GM12892 (cell line): ENCODE measurements at places on chromosomes 2 and 18.

DNA sequence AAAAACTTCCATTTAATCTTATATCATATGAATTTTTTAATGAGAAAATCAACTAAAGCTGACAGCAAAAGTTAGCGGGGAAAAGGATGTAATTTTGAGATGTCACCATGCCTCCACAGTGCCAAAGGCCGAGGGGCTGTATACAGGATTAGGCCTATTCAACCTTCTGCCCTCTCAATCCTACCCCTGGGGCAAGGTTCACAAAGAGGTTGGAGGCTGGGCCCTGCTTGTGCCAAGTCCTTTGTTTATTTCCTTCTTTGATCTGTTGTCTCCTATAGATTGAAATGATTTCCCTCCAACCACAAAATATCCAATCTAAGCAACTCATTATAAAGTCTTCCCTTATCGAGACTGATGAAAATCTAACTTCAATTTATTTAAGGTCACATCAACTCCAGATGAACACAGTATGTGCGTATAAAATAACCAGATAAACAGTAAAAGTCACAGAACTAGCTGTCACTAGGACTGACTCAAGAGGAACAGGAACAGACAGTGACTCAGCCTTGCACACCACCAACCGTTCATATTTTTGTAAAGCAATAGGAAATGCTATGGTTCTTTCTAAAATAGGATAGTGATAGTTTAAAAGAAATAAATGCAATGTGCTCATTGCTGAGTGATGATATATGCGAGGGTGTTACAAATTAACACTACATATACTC is 95.8 kb downstream of the SLC25A12 start:
- no peak for DNase-seq

DNA sequence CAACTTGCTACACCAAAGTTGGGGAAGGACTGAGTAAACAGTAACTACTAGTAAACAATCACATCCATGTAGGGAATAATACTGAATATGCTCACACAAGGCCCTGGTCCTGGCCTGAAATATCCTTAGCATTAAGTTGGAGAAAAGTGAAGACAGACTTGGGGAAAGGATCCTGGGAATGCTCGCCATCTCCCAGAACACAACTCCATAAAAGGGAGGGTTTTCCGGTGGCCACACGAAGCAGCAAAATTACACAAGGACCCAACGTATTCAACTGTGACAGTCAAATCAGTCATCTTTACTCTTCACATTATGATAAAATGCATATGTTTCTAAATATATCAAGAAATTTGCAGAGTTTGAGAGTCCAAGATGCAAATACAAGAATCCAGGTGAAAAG is 7.3 kb downstream of the NEMP2 start:
- no peak for DNase-seq

DNA sequence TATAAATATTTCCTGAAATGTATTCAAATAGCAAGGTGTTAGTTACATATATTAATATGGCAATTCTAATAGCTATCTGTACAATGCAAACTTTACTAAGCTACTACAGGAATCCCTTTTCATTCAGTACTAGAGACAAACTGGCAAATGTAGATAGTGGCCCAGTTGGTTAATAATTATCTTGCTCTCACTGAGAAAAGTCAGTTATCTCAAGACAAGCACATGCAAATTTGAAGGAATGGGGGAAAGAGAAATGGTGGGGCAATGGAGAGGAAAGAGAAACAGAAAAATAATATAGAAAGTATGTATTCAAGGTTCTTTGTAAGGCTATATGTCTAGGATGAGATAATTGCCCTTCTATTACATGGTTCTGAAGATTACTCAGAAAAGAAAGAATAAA is 280.0 kb downstream of the FIGN start:
- DNase-seq: no peak

GRCh38 chr18:8828300-8828699 is 122.9 kb downstream of the MTCL1 start:
- DNase-seq: no peak

DNA sequence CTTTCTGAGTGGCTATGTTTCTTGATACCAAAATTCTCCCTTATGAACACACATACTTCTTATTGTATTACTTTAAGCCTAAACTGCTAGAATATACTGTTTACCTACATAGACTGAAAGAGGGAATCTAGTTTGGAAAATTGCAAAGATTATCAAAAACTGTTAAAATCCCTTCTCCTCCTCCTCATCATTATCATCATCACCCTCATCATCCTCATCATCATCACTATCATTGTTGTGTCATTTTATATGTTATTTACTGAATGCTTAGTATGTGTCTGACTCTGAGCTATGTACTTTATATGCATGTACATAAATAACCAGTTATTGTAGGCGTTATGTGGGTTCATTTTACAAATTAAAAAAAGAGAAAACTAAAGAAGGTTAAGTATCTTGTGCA is 19.6 kb upstream of the LRP1B start:
- no peak for DNase-seq

DNA sequence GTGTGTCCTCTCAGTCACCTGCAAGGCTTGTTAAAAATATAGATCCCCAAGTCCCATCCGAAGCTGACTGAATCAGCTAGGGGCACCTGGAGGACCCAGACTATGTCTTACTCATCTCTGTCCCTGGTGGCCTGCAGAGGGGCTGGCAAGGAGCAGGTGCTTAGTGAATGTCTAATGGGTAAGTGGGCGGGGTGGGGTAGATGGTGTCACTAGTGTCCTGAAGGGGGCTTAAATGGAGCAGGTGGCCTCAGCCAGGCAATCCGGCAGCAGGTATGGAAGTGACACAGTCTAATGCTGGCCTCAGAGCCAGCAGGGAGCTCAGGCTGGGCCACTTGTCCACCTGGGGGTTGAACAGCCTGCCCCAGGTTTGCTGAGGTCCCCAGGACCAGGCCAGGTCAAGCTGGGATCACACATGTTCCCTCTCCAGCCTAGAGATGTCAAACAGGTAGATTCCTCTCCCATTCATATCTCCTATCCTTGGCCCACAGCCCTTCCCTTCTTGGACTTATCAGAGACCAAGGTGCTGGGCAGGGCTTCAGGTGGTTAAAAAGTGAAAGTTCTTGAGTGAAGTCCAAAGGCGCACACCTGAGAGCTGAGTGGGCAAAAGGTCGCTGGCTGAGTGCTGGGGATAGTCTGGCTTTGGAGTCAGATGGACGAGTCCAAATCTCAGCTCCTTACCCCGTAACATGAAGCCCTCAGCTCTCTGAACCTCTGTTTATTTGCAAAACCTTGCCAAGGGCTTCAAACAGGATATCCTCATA is 1.7 kb downstream of the STEAP3 start:
- DNase-seq: no peak

DNA sequence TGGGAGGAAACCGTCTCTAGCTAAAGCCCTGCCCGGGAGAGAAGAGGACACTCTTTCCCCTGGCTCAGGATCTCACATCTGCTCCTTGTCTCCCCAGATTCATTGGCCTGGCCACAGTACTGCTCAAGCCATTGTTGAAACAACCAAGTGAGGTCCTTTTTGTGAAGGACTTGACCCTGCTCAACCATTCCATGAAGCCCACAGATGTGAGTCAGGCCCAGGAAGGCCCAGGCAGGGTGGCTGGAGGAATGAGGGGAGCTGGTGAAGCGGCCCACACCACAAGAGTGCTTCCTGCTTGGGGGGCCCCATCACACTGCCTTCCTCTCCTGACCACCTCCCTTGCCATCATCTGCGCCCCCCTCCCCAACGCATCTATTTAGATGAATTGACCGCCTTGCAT is 5.1 kb downstream of the FER1L5 start:
- no peak for DNase-seq

DNA sequence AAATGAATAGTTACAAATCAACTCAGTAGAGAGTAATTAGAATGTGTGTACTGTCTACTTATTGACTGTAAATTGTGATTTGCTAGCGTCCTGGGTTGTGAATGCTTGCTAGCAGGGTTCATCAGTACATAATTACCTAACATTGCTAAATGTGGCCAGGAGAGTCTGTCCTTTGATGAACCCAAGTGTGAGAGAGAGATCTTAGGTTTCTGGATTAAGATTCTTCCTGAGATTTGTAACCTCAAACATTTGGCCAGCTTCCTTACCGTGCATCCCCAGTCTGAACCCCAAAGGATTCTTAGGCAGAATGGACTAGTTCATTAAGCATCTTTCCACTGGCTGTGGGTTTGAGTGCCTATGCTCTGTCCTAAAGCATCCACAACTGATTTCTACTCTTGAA is 84.0 kb upstream of the ITPRID2 start:
- DNase-seq: no peak

DNA sequence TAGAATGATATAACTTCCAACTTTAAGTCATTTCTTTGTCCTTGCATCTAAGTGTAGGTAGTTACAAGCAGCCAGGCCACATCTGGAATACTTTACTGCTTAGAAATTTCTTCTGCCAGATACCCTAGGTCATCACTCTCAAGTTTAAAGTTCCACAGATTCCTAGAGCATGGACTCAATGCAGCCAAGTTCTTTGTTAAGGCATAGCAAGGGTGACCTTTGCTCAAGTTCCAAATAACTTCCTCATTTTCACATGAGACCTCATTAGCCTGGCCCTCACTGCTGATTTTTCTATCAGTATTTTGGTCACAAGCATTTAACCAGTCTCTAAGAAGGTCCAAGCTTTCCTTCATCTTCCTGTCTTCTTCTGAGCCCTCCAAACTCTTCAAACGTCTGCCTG is 7.8 kb upstream of the UGT1A9 start:
- DNase-seq: no peak

- no peak for DNase-seq
Measured at GRCh38 chr2:206851521-206851920, 86.1 kb downstream of the FASTKD2 start.

GRCh38 chr2:104656571-104657163 is 197.2 kb upstream of the POU3F3 start:
- DNase-seq: no peak

DNA sequence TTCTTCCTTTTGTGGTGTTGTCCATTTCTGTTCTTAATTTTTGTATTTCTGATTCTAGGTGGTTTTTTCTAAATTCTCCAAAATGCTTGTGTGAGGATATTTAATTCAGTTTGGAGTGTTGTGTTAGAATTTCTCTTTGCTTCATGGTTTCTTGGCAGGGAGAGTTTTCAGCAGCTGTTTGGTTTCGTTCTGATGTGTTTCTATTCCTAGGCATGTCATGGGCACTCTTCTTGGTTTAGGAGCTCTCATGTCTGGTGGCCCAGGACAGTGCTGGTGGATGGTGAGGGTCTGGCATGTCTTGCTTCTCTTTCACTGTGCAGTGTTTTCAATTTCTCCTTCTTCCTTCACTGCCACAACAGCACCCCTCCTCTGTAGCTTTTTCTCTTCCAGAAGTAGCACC is 52.9 kb downstream of the OSBPL6 start:
- DNase-seq: no peak

DNA sequence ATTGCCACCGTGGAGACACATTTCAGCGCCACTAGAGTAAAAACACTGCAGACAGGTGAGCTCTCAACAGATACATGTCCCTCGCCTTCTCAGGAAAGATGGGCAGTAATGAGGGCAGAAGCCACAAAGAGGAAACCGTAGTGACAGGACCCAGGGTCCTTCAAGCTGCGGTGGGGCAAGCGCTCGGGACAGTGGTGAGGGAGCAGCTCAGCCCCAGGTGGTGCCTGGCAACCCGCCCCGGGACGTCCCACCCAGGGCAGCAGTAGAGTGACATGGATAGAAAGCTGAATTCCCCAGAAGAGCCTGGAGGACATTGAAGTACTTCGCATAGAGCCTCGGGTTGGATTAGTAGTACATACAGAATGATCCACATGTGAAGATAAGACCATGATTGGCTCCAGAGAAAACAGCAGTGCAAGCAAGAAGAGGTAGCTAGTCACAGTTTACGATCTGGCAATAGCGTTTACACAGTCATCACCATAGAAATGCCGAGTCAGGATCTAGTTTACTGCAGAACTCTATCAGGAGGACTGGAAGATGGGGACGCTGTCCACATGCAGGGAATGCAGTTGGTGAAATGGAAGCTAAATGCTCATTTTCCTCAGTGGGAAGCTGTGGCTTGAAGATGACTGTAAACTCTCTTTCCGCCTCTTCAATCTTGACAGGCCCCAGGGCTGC is 37.4 kb upstream of the ALPP start:
- no peak for DNase-seq

DNA sequence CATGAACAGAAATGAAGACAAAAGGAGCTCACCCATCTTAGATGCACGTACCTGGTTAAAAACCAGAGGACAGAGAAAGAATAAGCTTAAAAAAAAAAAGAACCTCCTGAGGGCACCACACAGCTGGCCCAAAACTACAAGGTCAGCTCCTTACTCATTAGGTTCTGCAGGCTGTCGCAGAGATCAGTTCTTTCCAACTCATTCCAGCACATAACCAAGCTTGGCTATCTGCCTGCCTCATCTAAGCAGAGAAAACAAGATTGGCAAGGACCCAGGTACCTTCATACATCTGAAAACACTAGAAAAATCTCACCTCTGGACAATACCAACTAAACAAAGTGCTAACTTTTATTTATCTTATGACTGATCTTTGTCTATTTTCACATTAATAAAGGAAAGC is 89.9 kb downstream of the NOL10 start:
- no peak for DNase-seq

DNA sequence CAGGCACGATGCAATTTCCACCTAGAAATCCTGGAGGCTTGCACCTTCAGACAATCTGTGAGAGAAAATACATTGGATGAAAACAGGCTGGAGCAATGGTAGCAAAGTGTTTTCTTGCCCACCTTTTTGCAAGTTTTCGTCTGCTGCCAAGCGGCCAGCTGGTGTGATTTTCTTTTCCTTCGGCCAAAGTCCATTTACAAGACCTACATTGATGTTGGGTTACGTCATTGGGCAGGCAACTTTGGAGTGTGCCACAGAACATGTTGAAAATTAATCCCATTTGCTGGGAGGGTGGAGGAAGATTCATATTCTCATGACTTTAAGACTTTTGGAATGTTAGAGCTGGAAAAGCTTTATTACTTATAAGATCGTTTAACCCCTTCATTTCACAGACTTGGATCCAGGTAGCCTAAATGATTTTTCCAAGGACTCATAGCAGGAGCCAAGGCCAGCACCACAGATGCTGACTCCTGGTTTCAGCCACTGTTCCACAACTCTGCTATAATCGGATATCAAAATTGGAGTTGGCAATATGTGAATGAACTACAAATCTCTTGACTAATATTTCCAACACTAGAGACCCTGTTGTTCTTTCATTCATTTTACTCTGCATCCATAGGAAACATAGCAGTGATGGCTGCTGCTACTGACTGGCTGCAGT is 352.1 kb downstream of the RND3 start:
- DNase-seq: no peak

GRCh38 chr2:148162871-148163270 is 142.0 kb downstream of the MBD5 start:
- DNase-seq: no peak

- no peak for DNase-seq
Measured at GRCh38 chr2:375270-375955, 87.5 kb upstream of the ALKAL2 start.

- no peak for DNase-seq
Measured at GRCh38 chr2:159612255-159612901, 4.0 kb downstream of the BAZ2B start.

DNA sequence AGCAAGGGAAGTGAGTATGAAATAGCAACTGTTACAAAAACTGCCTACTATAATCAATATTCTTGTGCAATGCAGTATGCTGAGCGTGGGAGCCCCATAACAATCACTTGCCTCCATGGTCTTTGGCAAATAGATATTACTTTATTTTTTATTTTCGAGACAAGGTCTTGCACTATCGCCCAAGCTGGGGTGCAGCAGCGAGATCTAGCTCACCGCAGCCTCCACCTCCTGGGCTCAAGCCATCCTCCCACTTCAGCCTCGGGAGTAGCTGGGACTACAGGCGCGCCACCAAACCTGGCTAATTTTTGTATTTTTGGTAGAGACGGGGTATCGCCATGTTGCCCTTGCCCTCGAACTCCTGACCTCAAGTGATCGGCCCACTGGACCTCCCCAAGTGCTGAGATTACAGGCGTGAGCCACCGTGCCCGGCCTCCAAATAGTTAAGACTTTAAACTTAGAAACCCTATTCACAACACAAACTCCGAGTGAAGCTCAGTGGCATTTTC is 1.2 kb upstream of the CCNT2 start:
- no peak for DNase-seq
